T-cell (primary cell): ENCODE measurements at places on chromosomes 5 and 9.

DNA sequence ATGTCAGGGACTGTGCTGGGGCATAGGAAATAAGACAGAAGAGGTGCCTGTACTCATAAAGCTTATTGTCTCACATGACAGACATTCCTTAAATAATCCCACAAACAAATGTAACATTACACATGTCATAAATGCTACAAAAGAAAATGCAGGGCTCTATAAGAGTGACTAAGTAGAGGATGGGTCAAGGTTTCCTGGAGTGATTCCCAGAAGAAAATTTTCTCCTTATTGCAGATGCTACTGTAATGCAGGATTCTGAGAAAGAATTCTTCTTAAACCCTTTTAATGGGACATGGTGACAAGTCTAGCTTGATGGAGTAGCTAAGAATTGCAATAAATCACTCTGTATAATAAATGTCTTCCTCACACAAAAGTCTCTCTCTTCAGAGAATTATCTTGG is 55.7 kb downstream of the SH3TC2 start:
- no peak for DNase-seq

GRCh38 chr5:179318221-179318955 is 26.9 kb downstream of the ADAMTS2 start:
- no peak for DNase-seq

DNA sequence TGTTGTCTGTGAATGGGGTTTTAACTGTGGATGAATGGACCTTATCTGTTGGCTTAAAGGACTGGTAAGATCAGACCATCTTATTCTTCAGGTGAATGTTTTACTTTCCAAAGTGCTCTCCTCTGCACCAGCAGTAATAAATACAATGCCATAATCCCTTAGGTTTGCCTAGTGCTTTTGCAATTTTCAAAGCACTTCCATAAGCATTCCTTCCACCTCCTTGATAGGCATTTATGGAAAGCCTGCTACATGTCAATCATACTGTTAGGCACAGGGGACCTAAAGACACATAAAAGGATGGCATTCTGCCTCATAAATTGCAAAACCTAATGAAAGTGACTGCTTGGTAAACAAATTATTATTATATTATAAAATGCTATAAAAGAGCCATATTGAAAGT is 21.4 kb downstream of the IL7R start:
- no peak for DNase-seq

GRCh38 chr9:16191691-16192402 is 639.0 kb downstream of the CCDC171 start:
- peak; percentile 18 for DNase-seq

DNA sequence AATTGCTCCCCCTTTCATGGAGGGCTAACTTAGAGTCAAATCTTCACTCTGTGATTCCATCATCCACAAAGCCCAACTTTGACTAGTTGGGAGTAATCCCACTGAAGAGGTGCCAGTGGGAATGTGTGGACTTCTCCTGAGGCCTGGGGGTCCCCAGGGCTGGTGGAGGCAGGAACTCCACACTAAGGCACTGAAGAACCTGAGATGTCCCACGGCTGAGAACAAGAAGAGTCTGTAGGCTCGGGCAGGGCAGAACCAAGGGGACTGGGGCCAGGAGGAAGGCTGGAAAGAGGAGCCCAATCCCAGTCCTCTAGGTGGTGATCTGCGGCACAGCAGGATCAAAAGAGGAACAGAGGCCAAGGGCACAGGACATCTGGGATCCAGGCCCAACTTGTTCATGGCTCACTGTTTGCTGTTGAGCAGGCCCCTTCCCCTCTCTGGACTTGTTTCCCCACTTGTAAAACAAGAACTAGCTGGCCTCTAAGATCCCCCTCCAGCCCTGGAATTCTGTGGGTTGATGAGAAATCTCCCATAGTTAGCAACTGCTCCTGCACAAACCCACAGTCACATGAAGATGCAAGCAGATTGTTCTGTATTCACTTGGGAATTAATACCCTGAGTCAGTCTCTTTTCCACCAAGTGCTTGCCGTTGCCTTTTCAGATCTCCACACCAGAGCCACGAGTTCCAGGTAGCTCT is 32.7 kb upstream of the ALDH1B1 start:
- DNase-seq: no peak

GRCh38 chr5:169631360-169631759 is 5.7 kb upstream of the DOCK2 start:
- no peak for DNase-seq

DNA sequence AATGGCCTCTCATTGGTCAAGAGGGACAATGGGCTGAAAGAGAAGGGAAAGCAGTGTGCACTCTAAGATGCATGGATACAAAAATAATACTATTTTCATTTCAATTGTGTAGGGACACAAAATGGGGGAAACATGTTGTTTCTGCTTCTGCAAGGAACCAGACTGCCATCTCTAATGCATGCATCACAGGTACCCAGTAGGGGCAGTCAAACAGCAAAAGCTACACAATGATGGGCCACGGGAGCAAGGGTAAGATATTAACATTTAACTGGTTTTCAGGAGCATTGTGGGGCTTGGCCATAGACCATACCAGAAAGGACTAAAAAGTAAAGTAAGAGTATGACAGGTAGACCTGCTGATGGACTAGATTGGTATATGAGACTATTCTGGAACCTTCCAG is 535.8 kb downstream of the SPATA31D1 start:
- no peak for DNase-seq

DNA sequence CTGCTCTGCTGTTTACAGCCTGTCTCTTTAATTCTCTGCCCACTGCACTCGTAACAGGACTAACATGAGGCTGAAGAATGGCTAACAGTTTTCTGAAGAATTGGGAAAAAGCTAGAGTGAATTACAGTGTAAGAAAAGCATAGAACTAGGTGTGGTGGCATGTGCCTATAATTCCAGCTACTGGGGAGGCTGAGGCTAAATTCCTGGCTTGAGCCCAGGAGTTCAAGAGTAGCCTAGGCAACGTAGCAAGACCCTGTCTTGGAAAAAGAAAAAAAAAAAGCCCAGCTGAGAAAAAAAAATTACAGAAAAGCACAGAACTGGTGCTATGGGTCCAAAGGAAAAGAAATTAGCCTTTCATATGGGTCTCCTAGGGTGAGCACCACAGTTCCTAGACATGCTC is 13.9 kb upstream of the UHRF2 start:
- no peak for DNase-seq

DNA sequence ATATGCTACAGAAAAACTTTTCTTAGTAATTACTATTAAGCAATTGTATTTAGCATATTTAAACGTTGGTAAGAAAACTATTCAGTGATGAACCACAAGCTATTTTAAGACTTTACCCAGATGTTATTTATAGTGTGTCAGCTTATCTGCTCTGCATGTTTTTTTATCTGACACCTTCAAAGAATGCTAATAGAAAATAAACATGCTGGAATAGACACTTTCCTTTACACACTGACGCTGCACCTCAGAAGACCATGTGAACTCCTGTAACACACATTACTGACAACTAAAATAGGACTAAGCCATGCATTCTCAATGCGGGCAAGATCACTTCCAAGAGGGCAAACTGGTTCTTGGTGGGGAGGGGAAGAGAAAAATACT is 38.3 kb downstream of the FNIP1 start:
- DNase-seq: no peak

GRCh38 chr5:42228279-42228678 is 195.0 kb upstream of the GHR start:
- DNase-seq: no peak
